ENCODE measurements at places on chromosomes 6 and 20.
A peak's percentile ranks its signal among the peaks of the same experiment; 100 is the strongest.

GRCh38 chr6:163356324-163356723 lies 58.2 kb upstream of the QKI start:
- peak; percentile 62 for DNase-seq

DNA sequence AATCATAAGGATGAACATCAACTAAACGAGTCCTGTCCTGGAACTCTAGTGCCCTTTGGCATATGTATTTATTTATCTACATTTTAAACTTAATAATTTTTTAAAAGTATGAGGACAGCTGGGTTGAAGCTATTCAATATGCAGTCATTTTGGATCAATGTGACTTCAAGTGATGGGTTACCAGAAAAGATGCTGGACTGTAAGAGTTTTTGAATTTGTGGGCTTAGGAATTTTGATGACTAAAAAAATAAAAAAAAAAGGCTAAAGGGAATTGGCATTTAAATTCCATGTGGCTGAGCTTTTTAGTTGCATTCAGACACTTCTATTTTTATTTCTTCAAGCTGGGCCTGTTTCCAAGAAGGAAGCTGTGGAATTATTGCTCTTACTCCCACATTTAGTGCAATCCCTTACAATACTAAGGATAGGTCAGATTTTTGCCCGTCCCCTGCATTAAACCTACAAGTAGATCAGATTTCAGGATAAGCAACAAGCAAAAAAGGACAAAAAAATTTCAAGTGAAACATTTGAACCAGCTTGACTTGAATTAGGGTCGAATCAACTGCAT lies 704.2 kb upstream of the CITED2 start:
- DNase-seq = peak; percentile 99

GRCh38 chr20:46123482-46124245 lies 5.5 kb downstream of the CD40 start:
- DNase-seq = no peak

- DNase-seq = no peak
Measured at GRCh38 chr6:164967102-164967501, 342.3 kb downstream of the C6orf118 start.

- DNase-seq = no peak
Measured at GRCh38 chr6:67031451-67031850, 1324.4 kb upstream of the EYS start.

DNA sequence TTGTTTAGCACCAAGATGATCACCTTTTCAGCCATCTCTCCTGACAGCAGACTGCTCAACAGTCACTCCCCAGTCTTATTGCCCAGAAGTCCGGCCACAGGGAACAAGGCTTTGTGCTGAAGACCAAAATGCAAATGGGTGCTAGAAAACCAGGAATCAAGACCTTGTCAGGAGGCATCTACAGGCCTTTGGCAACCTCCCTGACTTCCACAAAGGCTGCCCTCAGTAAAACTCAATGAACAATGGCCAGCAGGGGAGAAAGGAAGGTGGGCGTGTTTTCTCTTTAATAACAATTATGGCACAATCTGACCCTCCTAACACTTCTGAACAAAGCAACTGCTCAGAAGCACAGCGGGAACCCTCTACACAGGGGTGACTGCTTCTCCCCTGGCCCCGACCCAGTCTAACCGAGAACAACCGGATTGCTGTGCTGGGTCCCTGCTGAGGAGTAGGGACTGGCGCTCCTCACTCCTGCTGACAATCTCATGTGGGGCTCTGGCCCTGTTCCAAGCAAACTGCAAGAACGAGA lies 41.6 kb downstream of the PLCG1 start:
- DNase-seq = no peak

- DNase-seq = no peak
Measured at GRCh38 chr6:109791301-109791700, 100.2 kb downstream of the FIG4 start.

GRCh38 chr20:38194971-38195504 lies 30.0 kb upstream of the TGM2 start:
- no peak for DNase-seq

Data from fibroblast of skin of left quadriceps (primary cell).